GM04504 (cell line): ENCODE measurements at places on chromosomes 2 and 18.

- no peak for DNase-seq
These were observed 57.6 kb downstream of the MYOM1 start for GRCh38 chr18:3162181-3162580.

GRCh38 chr2:30235008-30235655 lies 3.8 kb downstream of the LBH start:
- DNase-seq = no peak

DNA sequence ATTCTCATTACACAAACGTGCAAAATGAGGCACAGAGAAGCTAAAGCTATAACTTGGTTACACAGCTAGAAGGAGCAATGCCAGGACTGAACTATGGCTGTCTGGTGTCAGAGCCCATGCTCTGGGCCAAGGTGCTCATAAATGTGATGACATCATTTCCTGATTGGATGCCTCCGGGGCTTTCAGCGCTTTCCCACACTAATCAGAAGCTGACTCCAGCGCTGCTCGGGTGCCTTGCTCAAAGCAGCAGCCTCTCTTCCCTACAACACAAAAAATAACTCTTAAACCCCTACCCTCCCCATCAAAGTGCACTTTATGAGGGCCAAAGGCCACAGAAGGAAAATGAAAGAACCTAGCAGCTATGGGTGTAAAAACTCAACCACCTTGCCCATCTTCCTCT lies 90.7 kb downstream of the STK39 start:
- peak; percentile 88 for DNase-seq

DNA sequence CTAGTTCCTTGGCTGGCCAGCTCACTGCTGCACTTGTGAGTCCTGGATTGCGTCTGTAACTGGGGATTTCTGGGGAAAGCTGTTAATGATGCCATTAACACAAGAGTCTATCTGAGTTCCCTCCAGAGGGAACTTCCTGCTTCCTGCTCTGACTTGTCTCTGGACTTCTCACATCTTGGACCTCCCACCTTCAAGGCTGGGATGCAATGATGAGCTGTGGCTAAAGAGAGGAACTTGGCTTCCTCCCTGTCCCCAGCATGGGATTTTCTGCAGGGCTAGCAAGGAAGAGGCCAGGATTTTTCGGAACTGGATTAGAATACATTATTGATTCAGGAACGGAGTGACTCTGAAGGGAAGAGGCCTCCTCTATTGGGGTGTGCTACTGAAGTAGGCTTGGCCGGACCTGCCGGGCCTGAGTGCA lies 155.5 kb downstream of the CLIP4 start:
- no peak for DNase-seq

- DNase-seq = no peak
These were observed 115.6 kb upstream of the ID2 start for GRCh38 chr2:8566155-8566670.
